ENCODE measurements at places on chromosomes 1 and 21. TPM values are rescaled to one million over a fixed set of nuclear protein-coding genes. Genes with fewer than 3 reads are reported as not detected.

HUNK gene
- not detected for total RNA-seq

LAPTM5 gene
- 625 TPM for total RNA-seq

- no peak for DNase-seq
Measured at GRCh38 chr1:21860971-21861370, 48.9 kb downstream of the LDLRAD2 start.

DNA sequence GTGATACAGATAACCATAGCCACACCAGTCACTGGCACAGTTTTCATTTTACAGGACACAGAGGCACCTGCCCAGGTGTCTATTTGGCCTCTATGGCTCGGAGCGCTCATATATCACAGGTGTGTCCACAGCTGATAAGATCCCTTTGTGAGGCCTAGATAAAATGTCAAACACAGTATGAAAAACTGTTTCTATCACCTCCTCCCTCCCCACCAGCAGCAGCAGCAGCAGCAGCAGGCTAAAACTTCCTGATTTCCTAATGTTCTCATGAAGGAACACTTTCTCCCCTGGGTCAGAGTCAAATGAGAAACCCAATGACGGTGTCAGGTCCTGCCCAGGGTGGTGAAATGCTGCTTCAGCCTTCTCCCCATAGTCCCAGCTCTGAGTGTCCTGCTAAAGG lies 24.4 kb downstream of the ELAPOR1 start:
- no peak for DNase-seq

DNA sequence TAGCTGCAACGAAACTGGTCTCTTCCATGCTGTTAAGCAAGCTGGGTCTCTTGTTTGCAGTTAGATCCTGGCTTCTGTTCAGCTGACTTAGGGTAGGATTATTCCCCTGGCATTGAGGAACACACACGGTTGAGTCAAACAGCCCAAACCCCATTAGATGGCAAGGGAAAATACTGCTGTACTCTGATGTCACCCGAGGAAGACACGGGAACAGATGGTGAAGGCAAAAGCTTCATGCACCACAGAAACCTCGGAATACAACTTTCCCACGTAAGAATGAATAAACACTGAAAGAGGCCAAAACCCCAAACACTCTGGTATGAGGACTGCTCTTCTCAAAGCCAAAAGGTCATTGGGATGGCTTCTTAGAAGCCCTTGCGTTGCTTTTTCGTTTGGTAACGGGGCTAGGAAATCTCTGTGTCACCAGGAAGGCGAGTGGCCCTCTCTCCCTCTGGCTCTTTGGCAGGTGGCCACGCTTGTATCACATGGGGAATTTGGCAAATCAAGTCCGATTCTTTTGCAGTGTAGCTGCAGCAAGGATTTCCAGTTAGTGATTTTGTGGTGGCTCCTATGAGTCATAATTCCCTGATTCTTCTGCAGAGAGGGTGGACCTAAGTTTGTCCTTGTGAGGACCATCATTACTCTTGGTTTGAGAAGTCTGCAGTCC lies 16.7 kb upstream of the LYST start:
- DNase-seq = no peak

- DNase-seq = no peak
Measured at GRCh38 chr1:237012788-237013383, 8.6 kb upstream of the MT1HL1 start.

- DNase-seq = no peak
Measured at GRCh38 chr1:231432996-231433395, 10.9 kb upstream of the EGLN1 start.

DNA sequence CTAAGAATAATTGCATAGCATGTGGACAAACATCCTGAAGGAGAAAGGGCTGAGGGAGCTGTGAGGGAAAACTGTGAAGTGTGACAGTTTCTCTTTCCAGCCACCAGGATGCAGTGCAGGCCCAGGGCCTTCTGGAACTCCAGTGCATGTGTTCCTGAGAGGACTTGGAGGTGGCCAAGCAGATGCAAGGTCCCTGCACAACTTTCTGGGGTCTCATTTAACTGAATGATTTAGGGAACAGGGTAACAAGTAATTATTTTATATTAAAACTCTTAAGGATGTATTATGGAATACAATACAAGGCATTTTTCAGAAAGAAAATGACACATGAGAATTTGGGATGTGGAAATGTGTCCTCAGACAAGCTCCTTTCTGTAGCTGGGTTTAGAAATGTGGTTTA lies 61.2 kb upstream of the MCOLN3 start:
- peak; percentile 70 for DNase-seq

- DNase-seq = peak; percentile 49
Measured at GRCh38 chr1:110916669-110917306, 43.8 kb downstream of the CD53 start.

CHRNB2 gene
- total RNA-seq = not detected

DNA sequence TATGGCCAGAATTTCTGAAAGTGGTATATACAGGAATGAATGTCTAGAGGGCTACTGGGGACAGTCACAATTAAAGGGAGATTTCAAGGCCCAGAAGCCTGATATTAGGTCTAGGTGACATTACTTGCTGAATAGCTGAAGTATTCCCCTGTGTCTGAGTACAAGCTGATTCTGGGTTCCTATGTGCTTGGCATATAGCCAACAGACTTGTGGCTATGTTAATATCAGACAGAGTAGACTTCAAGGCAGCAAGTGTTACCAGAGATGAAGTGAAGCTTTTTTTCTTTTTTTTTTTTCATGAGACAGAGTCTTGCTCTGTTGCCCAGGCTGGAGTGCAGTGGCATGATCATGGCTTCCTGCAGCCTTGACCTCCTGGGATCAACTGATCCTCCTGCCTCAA lies 8.3 kb downstream of the TTC4 start:
- no peak for DNase-seq

DNA sequence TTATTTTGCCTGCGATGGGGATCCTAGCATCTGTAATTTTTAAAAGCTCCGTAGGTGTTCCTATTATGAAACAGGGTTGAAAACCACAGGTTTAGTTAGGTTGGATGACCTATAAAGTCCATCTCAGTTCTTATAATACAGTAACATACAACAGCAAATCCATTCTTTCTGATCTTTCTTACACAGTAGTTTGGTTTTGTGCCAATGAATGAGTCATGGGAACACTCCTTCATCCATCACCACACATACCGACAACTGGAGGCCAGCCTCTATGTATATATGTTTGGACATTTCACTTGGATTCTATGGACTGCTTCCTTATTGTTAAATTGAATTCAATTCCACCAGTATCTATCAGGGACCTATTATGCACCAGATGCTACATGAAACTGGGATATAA lies 118.4 kb upstream of the L1TD1 start:
- no peak for DNase-seq

NT5C1A gene
- total RNA-seq = 1.3 TPM

DNA sequence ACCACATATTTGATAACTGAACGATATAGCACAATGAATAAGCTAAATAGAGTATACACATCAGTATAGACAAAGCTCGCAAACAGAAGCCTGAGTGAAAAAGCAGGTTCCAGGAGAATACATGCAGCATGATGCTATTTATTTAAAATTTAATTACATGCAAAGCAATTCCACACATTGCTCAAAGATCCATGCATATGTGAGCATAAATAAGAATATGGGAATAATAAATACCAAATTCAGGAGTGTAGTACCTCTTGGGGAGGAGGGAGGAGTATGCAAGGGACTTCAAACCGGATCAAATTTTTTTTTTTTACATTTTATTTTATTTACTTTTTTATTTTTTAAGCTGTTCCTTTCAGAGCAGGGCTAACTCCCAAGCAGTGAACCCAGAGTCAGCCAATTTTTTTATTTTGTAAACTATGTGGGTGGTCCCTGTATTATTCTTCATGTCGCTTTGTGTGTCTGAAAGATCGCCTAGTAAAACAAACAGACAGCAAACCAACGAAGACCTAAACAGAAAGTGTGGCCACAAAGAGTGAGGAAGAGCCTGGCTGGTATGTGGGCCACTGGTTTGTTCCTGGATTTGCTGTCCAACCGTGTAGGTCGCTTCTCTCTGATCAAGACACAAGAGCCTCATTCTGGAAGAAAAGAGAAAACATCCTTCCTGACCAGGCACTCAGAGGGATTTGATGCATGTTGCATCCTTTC lies 4.2 kb upstream of the SHISAL2A start:
- no peak for DNase-seq

- DNase-seq = no peak
Measured at GRCh38 chr1:57887964-57888491, 464.2 kb upstream of the DAB1 start.
